ENCODE measurements at places on chromosomes 16 and 17. TPM values are rescaled to one million over a fixed set of nuclear protein-coding genes. Genes with fewer than 3 reads are reported as not detected.

DNA sequence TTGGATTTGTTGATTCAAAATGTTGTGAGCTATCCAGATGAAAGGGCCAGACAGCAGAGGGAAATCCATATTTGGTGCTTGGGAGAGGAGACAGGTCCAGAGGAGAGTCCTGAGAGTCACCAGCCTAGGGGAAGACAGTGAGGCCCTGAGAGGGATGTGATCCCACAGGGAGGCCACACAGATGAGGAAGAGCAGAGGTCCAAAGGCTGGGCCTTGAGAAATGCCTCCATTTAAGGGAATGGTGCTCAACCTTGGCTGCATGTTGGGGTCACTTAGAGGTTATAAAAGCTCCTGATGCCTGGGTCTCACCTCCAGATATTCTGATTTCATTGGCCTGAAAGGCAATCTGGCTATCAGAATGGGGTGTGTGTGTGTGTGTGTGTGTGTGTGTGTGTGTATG lies 194.9 kb downstream of the UTP18 start:
- DNase-seq, result no peak

The MYH2 gene
- total RNA-seq, result not detected

DNA sequence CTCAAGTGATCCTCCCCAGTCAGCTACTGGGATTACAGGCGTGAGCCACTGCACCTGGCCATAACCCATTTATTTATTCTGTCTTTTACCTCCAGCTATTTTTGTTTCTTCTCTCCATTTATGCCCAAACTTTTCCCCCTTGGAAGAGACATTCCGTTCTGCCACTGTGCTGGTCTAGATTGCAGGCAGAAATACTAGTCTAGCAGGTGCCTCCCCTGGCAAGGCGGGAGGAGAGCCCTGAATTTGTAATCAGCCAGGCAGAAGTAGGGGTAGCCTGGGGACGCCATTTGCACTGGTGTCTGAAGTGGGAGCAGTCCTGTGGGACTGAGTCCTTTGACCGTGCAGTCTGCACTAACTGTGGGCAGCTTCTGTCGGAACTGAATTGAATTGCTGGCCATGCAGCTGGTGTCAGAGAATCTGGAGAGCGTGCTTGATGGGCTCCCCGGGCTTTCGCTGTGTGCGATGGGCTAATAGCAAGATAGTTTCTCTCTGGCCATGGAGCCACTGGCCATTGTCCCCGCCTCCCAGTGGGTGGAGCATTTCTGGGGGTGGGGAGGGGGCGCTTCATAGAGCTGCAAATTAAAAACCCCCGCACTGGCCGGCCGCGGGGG lies 31.5 kb upstream of the LITAF start:
- no peak for DNase-seq

The TOM1L1 gene
- total RNA-seq, result 46.7 TPM

The ABCC12 gene
- not detected for total RNA-seq

The KRT16 gene
- total RNA-seq, result 1.5 TPM

DNA sequence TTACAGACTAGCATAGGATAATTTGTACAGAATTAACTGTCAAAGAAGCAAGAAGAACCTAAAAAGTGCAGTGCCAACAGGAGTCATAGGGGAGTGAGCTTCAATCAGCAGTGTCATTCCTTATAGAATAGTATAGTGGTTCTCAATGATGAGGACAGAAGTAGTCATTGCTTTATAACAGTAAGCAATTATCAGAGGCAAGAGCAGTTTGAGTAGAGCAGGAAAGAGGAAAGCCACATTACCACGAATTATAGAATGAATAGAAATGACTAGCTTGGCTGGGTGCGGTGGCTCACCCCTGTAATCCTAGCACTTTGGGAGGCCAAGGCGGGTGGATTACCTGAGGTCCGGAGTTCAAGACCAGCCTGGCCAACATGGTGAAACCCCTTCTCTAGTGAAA lies 209.7 kb upstream of the TBX2 start:
- no peak for DNase-seq

The HOXB1 gene
- total RNA-seq, result 0.79 TPM

DNA sequence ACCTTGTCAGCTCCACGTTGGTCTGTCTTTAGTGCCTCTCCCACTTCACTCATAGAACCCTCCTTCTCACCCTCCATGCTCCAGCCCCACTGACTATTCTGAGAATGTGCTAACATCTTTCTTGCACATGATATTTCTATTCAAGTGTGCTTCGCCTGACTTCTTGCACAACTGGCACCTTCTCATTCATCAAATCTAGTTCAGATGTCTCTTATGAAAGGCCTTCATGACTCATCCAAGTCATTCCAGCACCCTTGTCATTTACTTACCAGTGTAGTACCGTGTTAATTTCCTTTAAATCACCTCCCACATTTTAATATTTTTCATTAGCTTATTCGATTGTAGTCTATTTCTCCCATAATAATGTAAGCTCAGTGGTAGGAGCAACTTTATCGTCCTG lies 197.8 kb upstream of the PIRT start:
- DNase-seq, result no peak

The TBC1D3H gene
- total RNA-seq, result not detected

GRCh38 chr17:31743797-31744196 lies 115.2 kb downstream of the COPRS start:
- no peak for DNase-seq

- no peak for DNase-seq
These were observed 24.2 kb downstream of the SSH2 start for GRCh38 chr17:29905879-29906167.

The TEX14 gene
- 0.17 TPM for total RNA-seq

The MPP2 gene
- 5.2 TPM for total RNA-seq

The EZH1 gene
- total RNA-seq, result 30.6 TPM

The ASIC2 gene
- total RNA-seq, result 2.2 TPM

The TBC1D3B gene
- total RNA-seq, result 14.5 TPM

The RMI2 gene
- total RNA-seq, result 41.3 TPM

DNA sequence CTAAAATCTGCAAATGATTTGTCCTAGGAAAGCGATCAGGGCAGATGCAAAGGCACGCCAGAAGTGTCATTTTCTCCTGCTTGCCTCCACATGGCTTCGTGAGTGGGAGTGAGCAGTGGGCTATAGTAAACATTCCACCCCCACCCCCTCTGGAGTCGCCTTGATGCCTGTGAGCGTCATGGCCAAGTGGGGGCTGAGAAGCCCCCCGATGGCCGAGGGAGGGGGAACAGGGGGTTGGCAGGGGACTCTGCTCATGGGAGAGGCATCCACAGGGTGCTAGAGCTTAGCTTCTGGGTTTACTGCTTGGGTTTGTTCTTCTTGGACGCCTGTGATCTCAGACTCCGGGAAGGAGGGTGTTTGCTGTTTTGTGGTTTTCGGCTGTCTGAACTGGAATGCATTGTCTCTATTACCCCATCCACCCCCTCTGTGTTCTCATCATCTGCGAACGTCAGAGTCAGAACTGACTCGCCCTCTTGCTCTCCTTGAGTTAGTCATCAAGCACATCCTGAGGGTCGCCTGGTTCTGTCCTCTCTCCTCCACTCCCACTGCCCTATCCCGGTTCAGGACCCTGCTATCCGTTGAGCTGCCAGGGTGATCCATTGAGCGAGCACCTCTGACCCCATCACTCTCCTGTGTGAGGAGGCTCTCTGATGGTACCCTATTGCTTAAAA lies 15.4 kb downstream of the TNS4 start:
- no peak for DNase-seq

DNA sequence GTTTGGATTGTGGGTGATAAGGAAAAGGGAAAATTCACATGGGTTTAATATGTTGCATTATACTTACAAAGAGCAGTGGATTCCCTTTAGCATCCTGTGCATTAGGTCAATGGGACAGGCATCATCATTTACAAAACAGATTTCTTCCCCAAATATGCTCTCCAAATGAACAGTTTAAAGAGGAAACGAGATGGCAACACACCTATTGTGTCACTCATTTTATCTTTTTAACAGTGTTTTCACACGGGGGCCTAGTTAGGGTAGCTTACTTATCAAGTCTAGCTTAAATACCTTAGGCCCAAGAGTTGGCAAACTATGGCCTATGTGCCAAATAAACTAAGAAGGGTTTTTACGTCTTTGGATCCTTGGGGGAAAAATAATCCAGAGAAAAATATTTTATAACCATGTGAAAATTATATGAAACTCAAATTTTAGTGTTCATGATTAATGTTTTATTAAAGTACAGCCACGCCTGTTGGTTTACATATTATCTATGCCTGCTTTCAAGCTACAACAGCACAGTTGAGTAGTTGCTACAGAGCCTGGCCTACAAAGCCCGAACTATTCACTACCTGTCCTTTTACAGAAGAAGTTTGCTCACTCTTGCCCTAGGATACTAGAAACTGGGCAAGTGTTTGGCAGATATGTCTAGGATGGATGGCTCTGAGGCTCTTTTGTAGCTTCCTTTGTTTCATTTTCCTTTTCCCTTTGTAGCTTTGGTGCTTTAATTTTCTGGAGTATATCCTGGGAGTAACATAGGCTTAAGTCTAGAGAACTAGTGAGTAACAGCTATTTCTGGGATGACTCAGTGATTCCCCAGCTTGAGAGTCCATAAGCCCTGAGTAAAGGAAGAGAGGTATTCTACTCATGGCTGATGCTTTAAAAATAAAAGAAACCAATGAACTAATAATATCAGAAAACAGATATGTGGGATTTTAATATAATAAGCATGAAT lies 12.4 kb downstream of the NUP93 start:
- DNase-seq, result no peak

GRCh38 chr16:66030036-66030435 lies 336.5 kb upstream of the CDH5 start:
- no peak for DNase-seq

The CCL1 gene
- not detected for total RNA-seq

The PNMT gene
- 5.4 TPM for total RNA-seq

DNA sequence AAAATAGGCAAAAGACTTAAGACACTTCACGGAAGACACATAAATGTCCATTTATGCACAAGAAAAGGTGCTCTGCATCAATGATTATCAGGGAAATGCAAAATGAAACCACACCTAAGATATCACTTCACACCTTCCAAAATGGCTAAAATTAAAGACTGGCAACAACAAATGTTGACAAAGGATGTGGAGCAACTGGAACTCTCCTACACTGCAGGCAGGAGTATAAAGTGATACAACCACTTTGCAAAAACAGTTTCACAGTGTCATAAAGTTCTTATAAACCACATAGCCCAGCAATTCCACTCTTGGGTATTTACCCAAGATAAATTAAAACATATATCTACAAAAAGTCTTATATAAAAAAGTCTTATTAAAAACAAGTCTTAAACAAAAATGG lies 7.8 kb downstream of the BBS2 start:
- DNase-seq, result no peak

GRCh38 chr17:27244491-27245223 lies 49.3 kb upstream of the WSB1 start:
- no peak for DNase-seq

The CDH1 gene
- 190 TPM for total RNA-seq

The RHBDL1 gene
- 2.2 TPM for total RNA-seq

Data from type B pancreatic cell (in vitro differentiated cells).